ENCODE measurements at places on chromosomes 3 and 15.
A peak's percentile ranks its signal among the peaks of the same experiment; 100 is the strongest.

DNA sequence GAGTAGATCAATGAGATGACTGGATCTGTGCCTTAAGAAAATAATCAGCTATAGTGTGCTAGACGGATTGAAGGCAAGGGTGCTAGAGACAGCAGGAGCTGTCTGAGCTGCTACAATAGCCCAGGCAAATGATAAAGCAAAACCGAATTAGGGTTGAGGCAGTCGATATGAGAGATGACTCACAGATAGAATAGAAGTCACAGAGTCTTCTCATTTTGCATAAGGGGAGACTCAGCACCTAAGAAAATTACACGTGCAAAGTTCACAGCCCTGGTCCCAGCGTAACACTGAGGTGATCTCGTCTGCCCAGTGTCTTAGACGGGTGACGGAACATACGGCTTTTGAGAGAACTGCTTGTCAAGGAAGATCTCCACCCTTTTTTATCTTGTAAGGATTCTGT is 11.6 kb downstream of the LPP start:
- no peak for DNase-seq

GRCh38 chr3:155494332-155494731 is 200.8 kb upstream of the STRIT1 start:
- DNase-seq = no peak

DNA sequence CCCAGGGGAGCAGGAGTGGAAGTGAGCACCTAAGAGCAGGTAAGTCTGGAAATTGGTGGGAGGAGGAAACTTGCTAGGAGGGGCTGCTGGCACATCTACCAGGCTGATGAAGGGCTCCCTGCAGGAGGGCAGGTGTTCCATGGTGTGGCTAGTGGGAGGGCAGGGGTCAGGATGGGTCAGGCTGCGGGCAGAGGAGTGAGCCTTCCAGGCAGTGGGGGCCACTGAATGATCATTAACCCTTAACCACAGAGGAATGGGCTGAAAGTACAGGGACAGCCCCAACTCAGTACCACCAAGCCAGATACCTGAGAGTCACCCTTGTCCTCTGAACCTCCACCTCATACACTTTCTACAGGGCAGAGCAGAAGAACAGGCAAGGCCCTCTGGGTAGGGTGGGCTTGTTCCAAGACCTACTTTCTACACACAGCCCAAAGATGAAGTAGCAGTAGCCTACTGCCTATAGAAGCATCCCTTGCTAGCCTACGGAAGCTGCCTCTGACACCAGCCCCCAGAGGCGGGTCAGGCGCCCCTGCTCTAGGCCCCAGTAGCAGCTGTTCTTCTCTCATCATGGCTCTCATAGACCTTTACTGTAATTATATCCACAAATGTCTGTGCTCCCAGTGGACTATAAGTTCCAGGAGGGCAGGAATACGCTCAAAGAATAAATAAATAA is 4.6 kb downstream of the RAB6B start:
- DNase-seq = no peak

GRCh38 chr15:76730262-76730661 is 174.9 kb downstream of the SCAPER start:
- no peak for DNase-seq

DNA sequence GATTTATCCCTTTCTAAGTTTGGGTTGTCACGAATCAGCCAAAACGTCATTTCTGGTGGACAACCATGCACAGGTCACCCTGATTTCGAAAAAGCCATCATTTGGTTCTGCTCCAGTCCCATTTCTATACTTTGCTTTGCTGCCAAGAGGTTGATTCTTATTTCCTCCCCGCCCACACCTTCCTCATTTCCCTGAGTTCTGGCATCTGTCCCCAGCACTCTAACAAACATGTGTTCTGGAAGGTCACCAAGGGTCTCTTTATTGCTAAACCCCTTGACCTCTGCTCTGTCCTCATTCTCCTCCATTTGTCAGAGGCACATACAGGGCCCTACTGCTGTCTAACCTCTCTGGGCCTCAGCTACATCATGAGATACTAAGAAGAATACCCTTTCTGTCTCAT is 36.4 kb upstream of the PTPRG start:
- no peak for DNase-seq

- DNase-seq = peak; percentile 78
Measured at GRCh38 chr3:141940194-141940776, 63.8 kb downstream of the ATP1B3 start.

DNA sequence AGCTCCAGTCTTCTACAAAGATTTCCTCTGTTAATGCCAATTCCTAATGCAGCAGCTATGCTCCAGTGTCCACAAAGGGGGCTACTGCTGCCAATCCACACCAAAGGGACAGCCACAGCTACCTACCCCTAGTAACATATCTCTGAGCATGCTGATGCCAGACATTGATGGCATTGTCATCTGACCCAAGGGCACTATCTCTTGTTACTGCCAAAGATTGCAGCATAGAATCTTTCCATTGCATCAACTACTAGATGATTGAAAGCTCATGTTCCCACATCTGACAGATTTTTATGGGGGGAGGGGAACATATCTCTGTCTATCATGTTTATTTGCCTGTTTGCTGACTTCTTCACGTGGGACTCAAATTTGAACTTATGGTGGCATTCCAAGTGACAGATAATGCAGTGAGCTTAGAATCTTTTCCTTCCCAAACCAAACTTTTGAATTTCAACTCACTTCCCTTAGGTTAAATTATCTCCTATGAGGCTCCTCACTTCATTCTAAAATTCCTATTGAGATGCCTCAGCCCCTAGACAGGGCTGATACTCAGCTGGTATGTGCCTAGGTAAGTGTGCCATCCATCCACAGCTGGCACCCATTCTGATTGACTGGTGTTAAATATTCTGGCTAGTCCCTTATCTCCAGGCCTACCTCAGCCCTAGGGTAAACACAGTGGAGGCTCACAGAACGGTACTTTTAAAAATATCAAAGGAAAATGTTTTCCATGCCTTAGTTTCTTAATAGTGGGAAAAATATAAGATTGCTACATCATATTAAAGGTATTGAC is 100.3 kb downstream of the STRIT1 start:
- DNase-seq = no peak

DNA sequence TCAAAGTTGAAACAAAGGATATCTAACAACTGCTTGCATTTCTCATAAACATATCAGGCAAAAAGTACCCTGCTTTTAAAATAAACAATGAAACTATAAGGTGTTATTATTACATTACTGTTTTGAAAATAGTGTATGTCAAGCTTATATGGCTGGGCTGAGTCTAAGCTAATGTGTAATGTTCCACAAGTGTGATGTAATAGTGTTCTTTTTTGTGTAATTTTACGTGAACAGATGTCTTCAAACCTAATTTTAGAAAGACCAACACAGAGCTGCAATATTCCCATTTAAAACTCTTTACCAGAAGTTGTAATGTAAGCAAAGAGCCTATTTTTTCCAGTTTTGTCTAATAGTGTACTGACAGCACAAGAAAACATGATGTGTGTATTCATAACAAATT is 34.0 kb downstream of the MINDY2 start:
- no peak for DNase-seq

GRCh38 chr15:72593838-72594237 is 60.7 kb upstream of the GOLGA6B start:
- DNase-seq = no peak

DNA sequence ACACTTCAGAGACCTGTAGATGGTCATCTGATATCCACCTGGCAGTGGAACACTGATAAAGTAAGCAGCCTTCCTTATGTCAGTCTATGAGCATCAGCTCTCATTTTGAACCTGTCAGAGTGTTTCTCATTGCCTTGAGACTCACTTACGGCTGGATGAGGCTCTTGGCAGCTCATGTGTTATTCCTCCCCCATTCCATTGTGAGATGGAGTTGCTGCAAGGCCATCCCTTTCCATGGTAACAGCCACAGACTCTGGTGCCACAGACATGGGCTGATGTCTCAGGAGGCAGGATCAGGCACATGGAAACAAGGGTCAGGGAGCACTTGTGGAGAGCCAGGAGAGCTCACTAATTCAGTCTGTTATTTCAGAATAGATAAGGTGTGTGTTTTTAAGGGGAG is 11.9 kb downstream of the KCNAB1 start:
- no peak for DNase-seq

DNA sequence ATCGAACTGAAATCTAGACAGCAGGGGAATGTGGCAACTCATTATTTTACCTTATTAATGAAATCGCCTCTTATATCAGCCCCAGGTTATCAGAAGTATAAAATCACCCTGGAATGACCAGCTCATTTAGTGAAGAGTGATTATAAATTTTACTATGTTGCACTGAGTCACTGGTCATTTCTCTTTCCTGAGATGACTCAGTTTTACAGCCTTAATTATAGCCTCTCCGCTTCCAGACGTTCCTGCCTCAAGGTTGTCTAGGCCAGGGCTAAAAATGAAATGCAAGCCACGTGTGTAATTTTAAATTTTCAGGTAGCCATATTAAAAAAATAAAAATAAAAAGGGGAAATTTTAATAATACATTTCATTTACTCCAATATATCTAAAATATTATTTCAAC is 33.3 kb downstream of the DET1 start:
- DNase-seq = no peak

- DNase-seq = no peak
Measured at GRCh38 chr3:177429079-177429478, 231.8 kb upstream of the TBL1XR1 start.

GRCh38 chr15:74482661-74483060 is 21.7 kb upstream of the UBL7 start:
- DNase-seq = no peak

- DNase-seq = no peak
Measured at GRCh38 chr3:27671101-27671500, 51.0 kb downstream of the EOMES start.

GRCh38 chr3:11282250-11283138 is 10.3 kb downstream of the ATG7 start:
- DNase-seq = no peak

DNA sequence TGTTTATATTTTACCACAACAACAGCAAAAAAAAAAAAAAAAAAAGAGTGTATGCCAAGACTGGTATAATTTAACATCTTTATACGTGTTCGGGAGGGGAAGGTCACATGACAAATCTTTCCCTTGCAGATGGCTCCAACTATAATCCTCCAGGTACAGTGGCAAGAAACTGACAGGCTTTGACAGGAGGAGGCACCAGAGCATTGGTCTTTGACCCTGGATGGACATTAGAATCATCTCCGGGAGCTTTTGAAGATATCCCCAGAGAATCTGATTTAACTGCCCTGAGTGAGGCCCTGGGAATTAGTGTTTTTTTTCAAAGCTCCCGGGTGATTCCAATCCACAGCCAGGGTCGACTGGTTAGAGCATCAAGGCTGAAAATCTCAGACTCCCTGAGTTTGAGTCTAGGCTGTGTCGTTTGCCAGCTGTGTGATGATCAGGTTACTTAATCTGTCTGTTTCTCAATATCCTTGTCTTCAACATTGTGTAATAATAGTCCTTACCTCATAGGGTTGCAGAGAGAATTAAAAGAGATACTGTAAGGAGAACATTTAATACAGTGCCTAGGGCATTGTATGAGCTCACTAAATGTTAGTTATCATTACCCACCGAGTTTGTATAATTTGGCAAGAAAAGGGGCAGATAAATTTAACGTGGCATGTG is 8.9 kb upstream of the SEMA5B start:
- no peak for DNase-seq

DNA sequence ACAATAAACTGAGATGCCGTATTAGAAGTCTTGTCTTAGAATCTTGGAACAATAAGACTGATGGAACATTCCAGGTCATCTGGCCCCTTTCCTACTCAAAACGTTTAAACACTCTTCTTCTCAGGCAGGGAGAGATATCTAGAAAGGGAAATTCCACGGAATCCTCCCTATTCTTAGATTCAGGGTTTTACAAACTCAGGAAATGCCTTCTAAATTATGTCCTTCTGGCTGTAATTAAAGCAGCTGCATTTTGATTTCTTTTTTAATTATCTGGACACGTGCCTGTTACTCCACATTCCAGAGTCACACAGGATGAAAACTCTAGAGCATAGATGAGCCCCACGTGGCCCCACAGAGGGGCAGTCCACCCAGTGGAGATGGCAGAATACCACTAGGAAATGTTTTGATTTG is 41.5 kb upstream of the MTMR10 start:
- DNase-seq = no peak

DNA sequence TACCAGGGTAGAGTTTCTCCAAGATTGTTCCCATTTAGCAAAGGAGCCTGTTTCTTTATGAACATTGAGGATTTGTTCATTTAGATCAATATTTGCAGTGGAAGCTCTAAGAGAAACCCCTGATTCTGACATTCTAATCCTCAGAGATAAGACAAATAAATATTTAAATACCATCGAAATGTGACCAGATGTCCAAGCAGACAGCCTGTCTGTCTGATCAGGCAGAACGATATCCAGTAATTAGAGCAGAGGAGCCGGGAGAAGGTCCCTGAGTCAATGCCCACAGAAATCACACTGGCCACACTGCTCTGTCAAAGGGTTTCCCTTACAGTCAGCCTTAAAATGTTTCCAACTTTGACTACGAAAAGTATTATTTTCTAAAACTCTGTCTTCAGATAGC is 15.7 kb upstream of the ARPIN start:
- DNase-seq = no peak

DNA sequence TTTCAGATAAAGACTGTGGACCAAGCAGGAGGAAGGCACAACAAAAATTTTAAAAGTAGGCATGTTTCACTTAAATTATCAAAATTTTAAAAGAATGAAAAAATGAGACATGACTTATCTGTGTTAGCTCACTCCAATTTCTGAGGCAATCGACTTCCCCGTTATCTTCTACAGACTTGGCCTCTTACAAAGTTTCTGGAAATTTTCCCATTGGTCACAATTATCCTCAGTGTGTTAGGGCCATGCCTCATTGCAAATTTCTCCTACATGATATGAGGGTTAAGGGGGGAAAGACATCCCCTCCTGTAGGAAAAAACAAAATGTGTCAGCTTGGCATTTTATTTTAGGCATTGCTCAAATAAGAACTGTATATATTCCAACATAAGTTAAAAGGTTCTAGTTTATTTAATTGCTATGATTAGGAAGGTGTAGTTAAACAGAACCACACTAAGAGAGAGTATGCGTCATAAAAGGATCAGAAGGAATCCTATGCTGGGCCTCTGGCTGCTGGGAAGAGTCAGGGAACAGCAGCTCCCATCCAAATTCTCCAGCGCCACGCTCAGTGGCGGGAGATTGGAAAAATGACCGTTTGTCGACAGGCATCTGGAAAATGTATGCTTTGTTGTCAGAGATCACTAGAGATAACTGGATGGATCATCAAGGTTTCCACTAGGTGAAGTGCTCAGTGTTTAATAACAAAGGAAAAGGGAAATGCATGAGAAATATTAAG is 463.6 kb upstream of the NR2F2 start:
- DNase-seq = no peak

Measured in COLO829 (cell line).